NCI-H187 (cell line): ENCODE measurements at places on chromosomes 3 and 15.

GRCh38 chr15:31130576-31131237, 29.2 kb upstream of the TRPM1 start:
- no peak for DNase-seq

- no peak for DNase-seq
These were observed 140.7 kb upstream of the ARPP21 start for GRCh38 chr3:35498506-35499210.

DNA sequence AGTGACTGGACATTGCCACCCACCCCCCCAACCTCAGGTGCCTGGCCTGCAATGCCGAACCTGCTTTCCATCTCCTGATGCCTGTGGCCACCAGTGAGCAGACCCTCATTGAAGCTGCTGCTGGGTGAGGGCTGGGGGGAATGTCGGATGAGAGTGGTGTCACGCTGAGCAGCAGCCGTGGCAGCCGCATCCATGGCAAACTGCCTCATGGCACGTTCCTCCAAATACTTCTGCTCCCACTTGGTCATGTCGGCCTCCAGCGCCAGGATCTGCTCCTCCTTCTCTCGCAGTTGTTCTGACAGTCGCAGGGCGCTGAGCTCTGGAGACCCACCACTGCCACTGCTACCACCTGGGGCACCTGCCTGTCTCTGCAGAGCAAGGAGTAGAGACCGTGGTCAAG, 14.2 kb downstream of the AMOTL2 start:
- no peak for DNase-seq

DNA sequence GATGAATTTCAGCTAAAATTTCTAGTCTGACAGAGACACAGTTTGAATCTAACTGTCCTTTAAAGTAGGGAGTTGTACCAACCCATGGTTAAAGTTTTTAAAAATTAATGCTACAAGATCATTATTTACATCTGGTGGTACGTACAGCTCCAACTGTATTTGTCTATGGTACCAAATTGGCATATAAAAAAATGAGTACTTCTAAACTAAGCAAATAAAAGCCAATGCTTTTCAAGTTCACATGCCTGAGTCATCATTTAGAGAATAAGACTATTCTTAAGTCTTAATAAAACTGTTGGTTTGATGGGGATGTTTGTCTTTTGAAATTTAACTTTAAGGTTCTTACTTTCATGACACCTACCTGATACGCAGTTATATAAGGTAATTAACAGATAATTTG, 21.0 kb upstream of the IFT57 start:
- DNase-seq = no peak

DNA sequence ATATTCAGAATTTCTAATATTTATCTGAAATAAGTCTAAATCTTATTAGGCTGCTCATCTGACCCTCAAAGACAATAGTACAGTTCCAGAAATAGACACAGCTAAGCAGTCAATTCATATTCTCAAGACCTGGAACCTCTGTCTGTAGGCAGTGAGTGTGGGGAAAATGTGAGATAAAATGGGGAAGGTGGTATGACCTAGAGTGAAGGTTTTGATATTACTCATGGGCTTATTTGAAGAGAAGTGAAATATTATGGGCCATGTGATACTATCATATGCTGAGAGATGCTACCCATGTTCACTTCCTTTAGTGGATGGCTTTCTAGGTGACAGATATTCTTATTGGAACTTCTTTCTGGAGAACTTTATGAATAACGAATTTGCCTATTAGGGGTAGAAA, 33.5 kb downstream of the TGFBR2 start:
- DNase-seq = no peak

DNA sequence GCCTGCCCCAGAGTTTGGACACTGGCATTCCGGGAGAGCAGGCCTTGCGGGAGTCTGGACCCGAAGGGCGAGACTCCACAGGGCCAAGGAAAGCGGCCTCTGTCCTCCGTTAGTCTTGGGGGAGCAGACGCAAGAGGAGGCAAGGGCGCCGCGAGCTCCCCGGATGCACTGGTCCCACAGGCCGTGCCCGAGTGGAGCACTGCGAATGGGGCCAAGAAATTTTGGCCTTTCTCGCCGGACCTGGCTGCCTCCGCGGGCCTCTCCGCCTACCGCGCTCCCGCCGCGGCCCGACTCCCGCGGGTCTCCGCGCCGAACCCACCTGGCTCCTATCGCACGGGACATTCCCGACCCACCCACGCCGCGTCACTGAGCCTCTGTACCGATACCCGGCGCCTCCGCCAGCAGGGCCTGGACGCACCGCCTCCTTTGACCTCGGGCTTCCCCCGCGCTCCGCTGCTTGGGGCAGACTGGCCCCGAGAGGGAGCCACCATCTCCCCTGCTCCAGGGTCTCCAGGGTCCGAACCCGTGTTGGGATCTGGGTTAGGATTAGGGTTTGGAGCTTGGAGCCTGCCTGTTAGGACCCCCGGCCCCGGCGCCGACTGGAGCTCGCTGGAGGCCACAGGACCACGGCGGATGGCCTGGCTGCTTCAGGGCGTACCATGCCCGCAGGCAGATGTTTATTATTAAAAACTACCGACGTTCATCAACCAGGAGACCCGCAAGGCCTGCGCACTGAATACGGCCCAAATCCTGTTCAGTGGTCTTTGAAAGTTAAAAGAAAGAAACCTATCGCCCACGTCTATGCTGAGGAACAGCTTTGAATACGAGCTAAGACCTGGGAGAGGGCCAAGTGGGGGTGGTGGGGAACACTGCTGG, 11.7 kb downstream of the SHOX2 start:
- no peak for DNase-seq

DNA sequence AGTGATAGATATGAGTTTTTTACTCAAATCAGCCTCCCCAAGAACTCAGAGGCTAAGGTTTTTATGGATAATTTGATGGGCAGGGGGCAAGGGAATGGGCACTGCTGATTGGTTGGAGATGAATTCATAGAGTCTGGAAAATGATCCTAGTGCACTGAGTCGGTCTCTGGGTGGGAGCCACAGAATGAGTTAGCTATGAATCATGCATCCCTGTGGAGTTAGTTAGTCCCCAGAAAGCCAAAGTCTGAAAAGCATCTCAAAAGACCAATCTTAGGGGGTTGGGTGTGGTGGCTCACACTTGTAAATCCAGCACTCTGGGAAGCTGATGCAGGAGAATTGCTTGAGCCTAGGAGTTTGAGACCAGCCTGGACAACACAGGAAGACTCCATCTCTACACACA, 516.1 kb downstream of the AGBL1 start:
- no peak for DNase-seq

GRCh38 chr3:176431991-176432390, 765.3 kb downstream of the TBL1XR1 start:
- DNase-seq = no peak

- no peak for DNase-seq
These were observed 379.7 kb upstream of the PROK2 start for GRCh38 chr3:72164635-72164978.

GRCh38 chr3:115204475-115204874, 57.4 kb upstream of the ZBTB20 start:
- DNase-seq = no peak

DNA sequence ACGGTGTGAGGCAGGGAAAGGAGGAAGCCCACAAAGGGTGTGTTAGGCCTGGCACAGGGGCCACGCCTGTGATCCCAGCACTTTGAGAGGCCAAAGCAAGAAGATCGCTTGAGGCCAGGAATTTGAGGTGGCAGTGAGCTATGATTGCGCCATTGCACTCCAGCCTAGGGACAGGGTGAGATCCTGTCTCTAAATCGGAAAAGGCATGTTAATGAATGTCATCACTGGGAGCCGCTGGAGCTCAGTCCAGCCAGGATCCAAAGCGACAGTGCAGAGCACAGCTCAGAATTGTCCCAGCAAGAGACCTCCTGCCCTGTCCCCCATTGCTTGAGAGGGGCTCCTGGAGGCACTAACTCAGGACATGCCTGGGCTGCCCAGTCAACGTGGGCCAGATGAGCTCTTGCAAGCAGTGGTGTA, 15.0 kb upstream of the FBLN2 start:
- no peak for DNase-seq

GRCh38 chr3:10961921-10962320, 30.6 kb upstream of the SLC6A1 start:
- DNase-seq = no peak

DNA sequence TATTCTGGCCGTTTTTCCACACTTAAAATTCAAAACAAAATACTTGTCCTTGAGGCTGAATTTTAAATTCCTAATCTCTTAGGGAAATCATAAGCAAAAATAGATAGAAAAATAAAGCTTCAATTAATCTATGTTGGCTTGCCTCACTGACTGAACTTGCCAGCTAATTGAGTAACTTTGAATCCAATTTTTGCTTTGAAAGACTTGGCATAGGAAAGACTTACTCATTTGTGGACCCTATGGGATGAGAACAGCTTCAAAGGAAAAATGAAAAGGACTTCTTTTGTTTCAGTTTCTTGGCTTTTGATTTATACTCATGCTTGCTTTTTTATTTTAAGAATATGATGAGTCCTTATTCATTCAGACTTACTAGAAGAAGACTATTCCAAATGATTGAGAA, 370.7 kb upstream of the RARB start:
- DNase-seq = no peak

- DNase-seq = no peak
These were observed 136.1 kb upstream of the RBMS3 start for GRCh38 chr3:29144807-29145206.

DNA sequence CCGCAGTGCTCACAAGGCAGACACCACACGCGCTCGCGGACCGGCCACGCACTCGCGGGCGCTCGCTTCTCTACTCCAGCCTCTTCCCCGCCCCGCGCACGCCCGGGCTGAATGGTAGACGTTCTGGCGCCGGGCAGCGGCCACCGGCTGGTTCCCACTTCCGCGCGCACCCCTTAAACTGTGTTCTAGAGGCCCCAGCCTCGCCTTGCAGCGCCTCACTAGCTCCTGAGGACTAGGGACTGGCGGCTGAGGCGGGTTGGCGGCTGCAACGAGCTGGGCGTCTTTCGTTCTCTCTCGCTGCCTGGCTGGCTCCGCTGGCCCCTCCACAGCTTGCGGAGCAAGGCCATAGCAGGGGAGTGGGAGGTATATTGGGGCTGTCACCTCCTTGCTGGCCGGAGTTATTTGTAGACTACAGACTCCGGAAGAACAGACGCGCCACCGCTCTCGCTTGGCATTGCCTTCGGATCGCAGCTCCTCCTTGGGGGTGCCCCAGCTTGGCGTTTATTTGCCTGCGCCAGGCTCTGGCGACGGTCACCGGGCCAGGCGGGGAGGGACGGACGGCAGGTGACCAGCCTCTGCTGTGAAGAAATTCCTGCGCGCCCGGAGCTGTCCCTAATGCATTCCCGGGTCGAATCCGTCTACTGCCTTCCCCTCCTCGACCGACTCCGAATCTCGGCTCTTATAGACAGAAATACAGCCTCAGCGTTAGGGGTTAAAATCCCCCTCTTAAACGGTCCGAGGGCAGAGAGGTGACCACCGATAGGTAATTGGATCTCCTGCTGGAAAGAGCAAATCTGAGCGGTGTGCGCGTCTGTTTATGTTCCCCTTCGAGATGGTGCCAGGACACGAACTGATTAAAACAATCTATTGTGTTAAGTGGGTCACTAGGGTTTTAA, 1.3 kb downstream of the GREM1 start:
- DNase-seq = no peak

DNA sequence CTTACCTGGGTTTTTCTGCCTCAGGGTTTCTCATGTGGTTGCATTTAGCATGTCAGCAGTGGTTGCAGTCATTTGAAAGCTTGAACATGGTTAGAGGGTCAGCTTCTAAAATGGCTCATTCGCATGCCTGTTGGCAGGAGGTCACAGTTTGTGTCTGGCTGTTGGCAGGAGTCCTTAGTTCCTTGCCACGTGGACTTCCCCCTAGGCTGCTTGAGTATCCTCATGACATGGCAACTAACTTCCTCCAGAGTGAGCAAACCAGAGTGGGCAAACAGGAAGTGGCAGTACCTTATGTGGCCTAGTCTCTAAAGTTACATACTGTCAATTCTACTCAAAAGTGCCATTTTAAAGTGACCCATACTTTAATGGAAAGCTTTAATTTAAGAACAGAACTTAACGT, 3.4 kb upstream of the UNC13C start:
- no peak for DNase-seq

DNA sequence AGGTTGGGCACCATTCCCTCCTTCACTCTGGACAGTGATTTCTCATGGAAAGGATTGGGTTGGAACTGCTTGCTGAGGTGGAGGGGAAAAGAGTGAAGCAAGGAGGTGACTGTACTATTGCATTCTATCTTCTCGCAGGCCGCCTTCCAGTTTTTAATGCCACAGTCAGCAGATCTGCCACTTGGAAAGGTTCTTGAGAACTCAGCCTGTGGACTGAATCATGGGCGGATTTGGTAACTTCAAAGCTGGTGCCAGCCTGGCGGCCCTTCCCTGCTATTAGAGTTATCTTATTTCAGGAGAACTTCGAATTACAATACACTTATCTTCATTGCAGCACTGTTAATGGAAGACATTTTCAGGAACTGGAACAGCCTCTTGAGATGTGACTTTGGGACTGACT, 23.1 kb upstream of the SLC28A2 start:
- DNase-seq = no peak

DNA sequence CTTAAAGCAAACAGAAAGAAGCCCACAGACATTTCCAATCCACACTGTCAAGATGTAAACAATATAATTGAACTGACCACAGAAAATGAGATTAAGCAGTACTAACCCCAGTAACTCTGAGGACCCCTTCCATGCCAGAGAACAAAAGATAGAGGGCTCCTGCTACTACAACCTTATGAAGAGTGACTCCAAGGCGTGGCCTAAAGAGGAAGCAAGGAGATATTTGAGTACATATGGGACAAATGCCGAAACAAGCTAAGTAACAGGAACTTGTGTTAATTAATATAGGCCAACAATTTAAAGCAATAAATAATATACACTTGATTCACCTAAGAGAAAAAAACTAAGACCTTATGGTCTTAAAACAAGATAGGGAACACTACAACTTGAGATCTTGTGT, 25.0 kb upstream of the VPS39 start:
- DNase-seq = no peak

- DNase-seq = no peak
These were observed 399.3 kb downstream of the NLGN1 start for GRCh38 chr3:173796890-173797289.

- no peak for DNase-seq
These were observed 281.7 kb upstream of the COL8A1 start for GRCh38 chr3:99356696-99357095.

DNA sequence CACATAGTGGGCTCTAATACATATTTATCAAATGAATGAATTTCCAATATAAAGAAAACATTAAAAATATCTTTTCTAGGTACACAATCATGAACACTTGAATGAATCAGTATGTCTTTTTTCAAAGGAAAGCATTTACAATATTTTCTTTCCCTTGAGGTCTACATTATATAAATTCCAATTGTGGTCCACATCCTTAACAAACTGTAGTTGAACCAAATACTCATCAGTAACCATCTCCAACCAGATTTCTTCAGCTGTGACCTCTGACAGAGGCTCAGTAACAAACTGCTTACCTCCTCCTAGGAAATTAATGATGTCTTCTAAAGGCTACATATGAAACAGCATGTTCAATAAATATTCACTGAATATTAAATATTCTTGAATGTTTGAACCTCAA, 58.8 kb downstream of the CFAP20DC start:
- no peak for DNase-seq

DNA sequence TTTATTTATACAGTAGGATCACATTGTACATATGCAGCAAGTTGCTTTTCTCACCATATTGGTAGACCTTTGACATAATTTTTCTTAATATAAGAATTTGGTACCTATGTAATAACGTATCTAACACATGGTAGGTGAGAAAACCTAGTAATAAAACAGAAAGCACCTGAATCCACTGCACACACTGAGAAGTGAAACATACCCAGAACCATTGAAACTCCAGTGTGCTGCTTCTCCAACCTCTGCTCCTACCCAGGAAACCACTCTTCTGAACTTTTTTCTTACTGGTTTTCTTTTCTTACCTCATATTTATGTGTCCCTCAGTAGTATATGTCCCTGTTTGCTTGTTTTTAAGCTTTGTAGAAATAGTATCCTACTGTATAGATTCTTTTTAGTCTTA, 293.0 kb downstream of the UBE2E2 start:
- DNase-seq = no peak
